ENCODE measurements at places on chromosomes 1 and 21.

GRCh38 chr21:31078216-31078615 lies 39.9 kb upstream of the KRTAP19-8 start:
- DNase-seq: no peak

GRCh38 chr1:38489844-38490270 lies 369.7 kb downstream of the RRAGC start:
- peak; percentile 11 for DNase-seq

DNA sequence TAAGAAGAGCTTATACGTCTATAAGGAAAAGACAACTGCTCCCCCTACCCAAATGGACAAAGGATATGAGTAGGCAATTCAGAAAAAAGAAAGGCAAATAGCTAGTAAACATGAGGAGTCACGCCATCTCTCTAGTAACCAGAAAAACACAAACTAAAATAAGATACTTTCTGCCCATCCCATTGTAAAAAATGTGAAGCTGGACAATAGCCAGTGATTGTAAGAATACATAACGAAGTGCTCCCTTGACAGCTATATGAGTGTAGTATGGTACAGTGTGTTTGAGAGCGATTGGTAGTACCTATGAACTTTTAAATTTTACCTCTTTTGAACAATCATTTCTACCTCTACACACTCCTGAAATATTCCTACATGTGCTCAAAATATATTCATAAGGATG lies 7.5 kb upstream of the GJA8 start:
- DNase-seq: no peak

GRCh38 chr1:94045465-94046056 lies 75.4 kb downstream of the ABCA4 start:
- peak; percentile 12 for DNase-seq

DNA sequence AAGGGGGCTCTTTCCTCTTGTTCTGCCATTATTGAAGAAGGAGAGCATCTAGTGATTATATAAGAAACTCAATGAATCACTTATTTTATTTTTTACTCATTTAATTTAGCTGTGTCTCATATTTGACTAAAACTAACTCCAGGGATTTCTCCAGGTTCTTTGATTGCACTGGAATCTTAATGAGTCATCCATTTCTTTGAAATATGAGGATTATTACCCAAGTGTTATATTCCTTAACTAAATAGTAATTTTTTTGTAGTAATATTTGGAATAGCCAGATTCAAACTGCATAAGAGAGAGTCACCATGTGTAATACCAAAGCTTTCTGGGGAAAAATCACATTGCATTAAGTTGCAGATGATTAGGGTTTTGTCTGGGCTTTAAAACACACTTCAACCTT lies 59.5 kb downstream of the NTMT2 start:
- DNase-seq: no peak

DNA sequence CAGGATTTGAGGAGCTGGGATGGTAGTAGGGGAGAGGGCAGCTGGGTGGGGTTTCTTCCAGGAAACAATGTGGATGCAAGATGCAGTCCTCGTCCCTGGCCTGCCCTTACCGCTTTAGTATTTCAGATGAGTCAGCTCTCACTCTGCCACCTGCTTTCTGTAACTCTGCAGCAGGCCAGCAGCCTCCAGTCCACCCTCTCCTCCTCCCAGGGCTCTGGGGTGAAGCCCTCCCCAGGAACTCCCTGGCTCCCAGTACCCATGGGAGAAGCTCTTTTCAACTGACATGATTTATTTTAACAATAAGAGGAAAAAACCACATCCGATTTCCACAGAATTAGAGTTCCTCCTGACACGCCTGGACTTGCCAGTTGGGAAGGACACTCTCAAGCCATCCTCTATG lies 39.0 kb upstream of the IL20 start:
- no peak for DNase-seq

DNA sequence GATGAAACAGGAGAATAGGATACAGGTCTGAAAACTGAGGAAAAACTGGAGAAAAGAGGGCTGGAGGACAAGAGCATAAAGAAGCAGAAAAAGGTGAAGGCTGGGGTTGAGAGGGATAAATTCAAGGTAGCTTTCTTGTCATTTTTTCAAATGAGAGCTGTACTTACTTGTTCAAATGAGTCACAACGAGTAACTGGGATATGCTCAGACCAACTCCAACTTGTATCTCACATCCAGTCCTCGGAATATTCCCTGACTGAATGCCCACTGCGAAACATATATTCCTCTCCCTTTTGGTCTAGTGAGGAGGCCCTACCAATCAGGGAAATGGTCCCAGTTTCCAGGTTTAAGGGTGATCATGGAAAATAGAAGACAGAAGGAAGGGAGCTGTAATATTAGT lies 343.4 kb downstream of the HHIPL2 start:
- no peak for DNase-seq

- no peak for DNase-seq
These were observed 33.7 kb downstream of the EDN2 start for GRCh38 chr1:41450747-41451285.

DNA sequence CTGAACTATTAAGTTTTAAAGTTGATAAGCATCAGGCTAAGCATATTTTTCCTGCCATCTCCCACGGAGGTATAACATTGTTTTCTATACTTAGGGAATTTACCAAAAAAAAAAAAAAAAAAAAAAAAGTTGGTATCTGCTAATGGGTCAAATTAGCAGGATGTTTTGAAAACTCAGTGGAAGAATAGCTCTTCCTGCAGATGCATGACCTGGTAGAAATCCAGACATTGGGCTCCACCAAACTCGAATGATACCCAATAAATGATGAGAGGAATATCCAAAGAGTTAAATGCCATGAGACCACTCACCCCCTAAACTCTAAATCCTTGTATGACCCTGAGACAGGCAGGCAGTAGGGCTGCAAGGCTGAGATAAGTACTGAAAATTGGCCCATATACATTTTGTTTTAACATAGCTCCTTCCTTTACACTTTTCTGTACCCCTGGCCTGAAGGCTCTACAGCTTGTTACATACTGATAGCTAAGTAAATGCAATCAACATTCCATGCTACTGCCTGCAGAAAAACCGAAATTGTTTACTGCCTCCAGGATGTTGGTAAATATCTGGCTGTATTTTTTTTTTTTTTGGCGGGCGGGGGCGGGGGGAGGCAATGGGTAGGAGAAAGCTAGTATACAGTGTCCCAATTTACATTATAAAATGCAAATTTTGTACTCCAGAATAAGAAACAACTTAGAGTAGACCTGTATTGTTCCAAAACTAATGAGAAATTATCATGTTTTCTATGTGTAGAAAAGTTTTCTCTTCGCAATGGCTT lies 57.6 kb downstream of the NFIA start:
- DNase-seq: no peak

GRCh38 chr21:39313042-39313570 lies 326 bp downstream of the BRWD1 start:
- DNase-seq: no peak

- DNase-seq: no peak
These were observed 27.8 kb upstream of the NFIA start for GRCh38 chr1:61054601-61054993.

DNA sequence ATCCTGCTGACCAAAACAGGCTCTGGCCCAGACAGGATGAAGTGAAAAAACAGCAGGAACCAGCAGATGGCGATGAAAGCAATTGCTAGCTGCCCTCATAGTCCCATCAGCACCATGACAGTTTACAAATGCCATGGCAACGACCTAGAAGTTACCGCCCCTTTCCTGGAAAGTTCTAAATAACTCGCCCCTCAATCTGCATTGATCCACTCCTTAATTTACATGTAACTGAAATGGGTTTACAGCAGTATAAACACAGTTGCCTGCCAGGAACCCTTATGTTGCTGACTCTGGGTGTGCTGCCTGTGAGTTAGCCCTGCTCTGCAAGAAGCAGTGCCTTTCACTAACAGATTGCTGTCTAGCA lies 65.5 kb upstream of the CR1L start:
- DNase-seq: no peak

- DNase-seq: no peak
These were observed 52.6 kb upstream of the EPS8L3 start for GRCh38 chr1:109816175-109816811.

- no peak for DNase-seq
These were observed 18.5 kb upstream of the A3GALT2 start for GRCh38 chr1:33339413-33339812.

DNA sequence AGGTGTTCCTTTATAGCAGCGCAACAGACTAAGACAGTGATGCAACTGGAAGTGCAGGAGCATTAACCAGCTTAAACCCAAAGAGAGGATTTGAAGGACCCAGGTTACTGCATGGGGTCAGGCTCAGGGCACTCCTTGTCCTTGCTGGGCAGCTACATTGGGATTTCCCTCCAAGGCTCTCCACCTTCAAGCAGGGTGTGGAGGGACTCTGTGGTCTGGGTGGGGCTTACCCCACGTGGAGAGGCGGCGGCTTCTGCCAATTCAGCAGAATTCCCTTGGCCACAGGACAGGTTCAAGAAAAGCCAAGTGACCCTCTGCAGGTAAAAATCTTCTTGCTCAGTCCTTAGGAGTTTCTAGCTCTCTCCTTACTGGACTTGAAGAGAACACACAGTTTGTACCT lies 6.5 kb downstream of the RRP1B start:
- DNase-seq: no peak

- no peak for DNase-seq
These were observed 29.4 kb downstream of the SPATA17 start for GRCh38 chr1:217660353-217661062.

DNA sequence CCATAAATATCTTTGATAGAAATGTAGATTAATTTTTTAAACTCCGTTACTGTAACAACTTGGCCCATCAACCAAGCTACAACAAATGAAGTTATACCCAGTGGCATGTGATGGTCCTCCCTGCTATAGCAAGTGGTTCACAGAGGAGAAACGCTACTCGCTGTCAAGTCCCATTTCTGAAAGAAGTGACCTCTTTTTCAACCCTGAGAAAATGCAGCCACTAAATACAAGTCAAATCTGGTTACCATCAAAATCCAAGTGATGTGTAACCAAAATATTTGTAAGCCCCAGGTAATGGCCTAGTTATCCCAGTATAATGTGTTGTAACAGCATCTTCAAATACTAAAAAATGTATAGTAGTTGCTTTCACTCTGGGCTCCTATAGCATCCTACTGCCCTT lies 151.8 kb downstream of the MIS18A start:
- DNase-seq: no peak

- DNase-seq: no peak
These were observed 14.3 kb downstream of the LRP8 start for GRCh38 chr1:53313556-53313955.

- no peak for DNase-seq
These were observed 5.1 kb upstream of the ARHGEF2 start for GRCh38 chr1:155983191-155984024.

GRCh38 chr1:14300991-14301703 lies 297.3 kb upstream of the KAZN start:
- DNase-seq: no peak
